ENCODE measurements at places on chromosomes 13 and 19.

DNA sequence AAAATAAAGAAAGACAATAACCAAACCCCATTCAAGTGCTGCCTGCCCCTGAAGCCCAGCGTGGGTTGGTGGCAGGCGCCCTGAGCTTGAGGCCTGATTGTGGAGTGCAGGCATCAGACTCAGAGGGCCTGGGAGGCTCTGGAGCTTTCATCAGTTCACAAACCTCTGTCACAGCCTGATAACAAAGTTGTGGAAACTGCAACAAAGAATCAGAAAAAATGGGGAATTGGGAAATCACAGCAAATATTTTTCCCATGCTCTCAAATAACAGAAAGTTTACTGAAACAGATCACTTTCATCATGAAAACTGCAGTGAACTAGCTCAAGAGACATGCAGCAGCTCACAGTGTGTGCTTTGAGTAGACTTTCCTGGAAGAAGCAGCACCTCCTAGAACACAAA is 793.6 kb downstream of the UQCRFS1 start:
- no peak for DNase-seq

DNA sequence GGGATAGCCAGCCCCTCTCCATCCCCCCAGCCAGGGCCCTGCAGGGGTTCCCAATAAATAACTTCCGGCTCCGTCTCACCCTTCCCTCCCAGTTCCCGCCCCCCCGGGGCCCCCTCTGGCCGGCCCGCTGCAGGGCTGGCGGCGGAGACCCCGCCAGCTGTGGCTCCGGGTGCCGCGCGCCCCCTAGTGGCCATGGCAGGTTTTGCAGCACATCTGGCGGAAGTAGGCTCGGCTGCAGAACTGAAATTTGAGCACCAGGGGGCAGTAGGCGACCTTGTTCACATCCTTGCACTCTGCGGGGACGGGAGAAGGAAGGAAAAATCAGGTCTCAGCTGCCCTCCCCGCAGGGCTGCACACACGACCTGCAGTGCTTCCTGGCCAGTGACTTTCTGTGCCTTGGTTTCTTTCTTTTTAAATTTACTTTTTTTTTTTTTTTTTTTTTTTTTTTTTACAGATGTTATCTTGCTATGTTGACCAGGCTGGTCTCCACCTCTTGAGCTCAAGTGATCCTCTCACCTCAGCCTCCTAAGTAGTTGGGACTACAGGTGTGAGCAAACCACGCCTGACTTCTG is 3.6 kb upstream of the MYO1F start:
- peak; percentile 74 for DNase-seq

DNA sequence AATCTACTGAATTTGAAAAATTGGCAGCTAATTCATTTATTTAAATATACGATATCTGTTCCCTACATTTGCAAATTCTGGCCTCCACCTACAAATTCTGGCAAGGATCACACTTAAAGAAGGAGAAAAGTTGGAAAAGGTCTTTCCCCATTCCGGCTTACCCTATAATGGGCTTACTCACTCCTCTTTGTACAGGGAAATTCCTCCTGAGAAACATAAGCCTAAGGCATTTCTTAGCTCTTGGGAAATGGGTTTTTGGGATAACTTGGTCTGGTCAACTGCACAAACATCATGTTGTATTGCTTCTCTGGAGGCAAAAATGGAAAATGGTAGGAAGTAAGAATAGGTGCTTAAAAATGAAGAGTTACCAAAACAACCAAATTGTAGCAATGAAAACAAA is 25.5 kb downstream of the KCTD12 start:
- DNase-seq: no peak

GRCh38 chr13:98353750-98354149 is 176.7 kb upstream of the RNF113B start:
- no peak for DNase-seq

- no peak for DNase-seq
Measured at GRCh38 chr19:38009650-38010242, 102.7 kb downstream of the SIPA1L3 start.

Data from stimulated activated CD8-positive, alpha-beta memory T cell treated with anti-CD3 and anti-CD28 coated beads, Interleukin-4, amount 100 ng/mL, for 1 hour (primary cell).